LHCN-M2 (cell line): ENCODE measurements at places on chromosomes 1 and 21. TPM values are rescaled to one million over a fixed set of nuclear protein-coding genes. Genes with fewer than 3 reads are reported as not detected.

GRCh38 chr1:47214549-47214948, 17.5 kb downstream of the TAL1 start:
- no peak for DNase-seq

ARHGEF16 gene
- not detected in 2 replicates for total RNA-seq

GRCh38 chr1:61825393-61825792, 83.1 kb downstream of the PATJ start:
- no peak for DNase-seq

DNA sequence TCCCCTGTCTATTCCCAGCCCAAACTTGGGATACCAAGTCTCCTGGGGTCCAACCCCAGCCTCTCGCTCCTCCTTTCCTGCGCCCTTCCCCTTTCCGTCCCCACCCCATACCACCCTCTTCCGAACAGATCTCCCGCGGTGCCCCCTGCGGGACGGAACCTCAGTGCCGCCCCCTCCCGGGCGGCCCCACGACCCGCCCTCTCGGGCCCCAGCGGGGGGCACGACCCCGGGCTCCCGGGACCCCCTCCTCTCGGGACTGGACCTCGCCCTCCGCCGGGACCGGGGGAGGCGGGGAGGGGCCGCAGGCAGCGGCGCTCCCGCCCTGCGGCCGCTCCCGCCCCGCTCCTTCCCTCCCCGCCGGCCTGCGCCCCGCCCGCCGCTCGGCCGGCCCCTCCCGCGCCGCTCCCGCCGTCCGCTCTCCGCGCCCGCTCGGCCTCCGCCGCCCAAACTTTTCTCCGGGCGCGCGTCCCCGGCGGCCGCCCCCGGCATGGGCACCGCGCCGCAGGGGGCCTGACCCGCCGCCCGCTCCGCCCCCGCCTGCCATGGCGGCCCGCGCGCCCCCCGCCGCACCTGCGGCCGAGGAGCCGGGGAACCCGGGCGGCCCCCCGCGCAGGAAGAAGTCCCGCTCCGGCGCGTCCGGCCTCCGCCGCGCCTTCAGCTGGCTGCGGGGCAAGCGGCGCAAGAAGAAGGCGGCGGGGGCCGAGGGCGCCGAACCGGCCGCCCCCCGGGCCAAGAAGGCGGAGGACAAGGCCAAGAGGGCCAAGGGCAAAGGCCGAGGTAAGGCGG, 39.0 kb upstream of the SYNC start:
- no peak for DNase-seq

GRCh38 chr1:25994402-25995150, 3.3 kb downstream of the PAFAH2 start:
- no peak for DNase-seq

CTSK gene
- total RNA-seq = 1.7 and 1.8 TPM in 2 replicates

FCAMR gene
- not detected in 2 replicates for total RNA-seq

GRCh38 chr21:29513535-29513934, 214.8 kb downstream of the BACH1 start:
- DNase-seq = no peak
